ENCODE measurements at places on chromosomes 6 and 20. TPM values are rescaled to one million over a fixed set of nuclear protein-coding genes. Genes with fewer than 3 reads are reported as not detected.

SLC32A1 gene
- total RNA-seq = not detected

BTNL2 gene
- total RNA-seq = not detected

SNX3 gene
- 85.5 TPM for total RNA-seq

MCCD1 gene
- total RNA-seq = not detected

PRDM13 gene
- not detected for total RNA-seq

CLVS2 gene
- total RNA-seq = not detected

CLPSL1 gene
- total RNA-seq = not detected

SPATS1 gene
- not detected for total RNA-seq

SNX21 gene
- 1.6 TPM for total RNA-seq

NKX2-4 gene
- total RNA-seq = not detected

BEND3 gene
- total RNA-seq = 9.0 TPM

TNF gene
- 161 TPM for total RNA-seq

LY86 gene
- total RNA-seq = 0.48 TPM

TRERF1 gene
- 8.1 TPM for total RNA-seq

ADGRB3 gene
- total RNA-seq = not detected

TRIM38 gene
- 8.6 TPM for total RNA-seq

CRISP2 gene
- not detected for total RNA-seq

FAM110A gene
- total RNA-seq = 14.1 TPM

DAAM2 gene
- total RNA-seq = not detected

ULBP1 gene
- total RNA-seq = 1.3 TPM

NOTCH4 gene
- total RNA-seq = 1.4 TPM

ACSS1 gene
- total RNA-seq = 22.9 TPM

IL20RA gene
- not detected for total RNA-seq

SLC22A16 gene
- total RNA-seq = not detected

KCNQ5 gene
- total RNA-seq = 12.3 TPM

NMBR gene
- not detected for total RNA-seq

TRDN gene
- total RNA-seq = not detected

TMEM217 gene
- 5.7 TPM for total RNA-seq

CST2 gene
- total RNA-seq = not detected

IL17A gene
- 0.78 TPM for total RNA-seq

SRMS gene
- total RNA-seq = not detected

PRKN gene
- not detected for total RNA-seq

KIF25 gene
- not detected for total RNA-seq
